Right ventricle myocardium inferior (tissue), 1 donor: ENCODE measurements at places on chromosomes 16 and 17.

DNA sequence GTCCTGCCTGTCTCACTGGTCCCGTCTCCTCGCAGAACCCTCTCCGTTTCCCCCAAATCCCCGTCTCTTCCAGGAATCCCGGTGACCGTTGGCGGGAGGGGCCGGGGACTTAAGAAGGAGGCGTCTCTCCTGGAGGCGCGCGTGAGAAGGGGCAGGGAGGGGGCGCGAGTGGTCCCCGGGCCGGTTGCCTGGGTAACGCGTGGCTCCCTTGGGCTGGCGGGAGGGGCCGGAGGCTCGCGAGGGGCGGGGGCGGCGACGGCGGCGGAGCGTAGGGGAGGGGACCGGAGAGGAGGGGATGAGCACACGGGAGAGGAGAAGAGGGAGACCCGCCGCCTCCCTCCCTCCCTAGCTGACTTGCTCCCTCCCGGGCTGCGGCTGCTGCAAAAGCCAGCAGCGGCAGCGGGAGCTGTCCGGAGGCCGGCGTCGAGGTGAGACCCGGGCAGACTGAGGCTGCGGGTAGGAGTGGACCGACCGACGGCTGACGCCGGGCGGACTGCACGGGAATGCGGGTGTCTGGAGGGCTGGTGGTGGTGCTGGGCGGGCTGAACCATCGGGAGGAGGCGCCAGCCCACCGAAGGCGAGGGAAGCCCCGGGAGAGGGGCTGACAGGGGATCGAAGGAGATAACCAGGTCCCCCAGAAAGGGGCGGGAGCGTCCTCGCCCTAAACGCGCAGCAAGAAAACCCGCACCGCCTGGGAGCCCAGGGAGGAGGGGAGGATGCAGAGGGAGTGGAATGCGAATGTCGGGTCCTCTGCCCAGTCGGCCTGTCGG is at the start of gene PRRT2:
PRRT2 (plus strand) TSS at position 298 of the 770 bp plus-strand sequence. CDS start 862 bp downstream, outside the sequence.
- DNase-seq, result peak; percentile 79

GRCh38 chr16:67441907-67442306 is 11.0 kb downstream of the HSD11B2 start:
- no peak for DNase-seq

DNA sequence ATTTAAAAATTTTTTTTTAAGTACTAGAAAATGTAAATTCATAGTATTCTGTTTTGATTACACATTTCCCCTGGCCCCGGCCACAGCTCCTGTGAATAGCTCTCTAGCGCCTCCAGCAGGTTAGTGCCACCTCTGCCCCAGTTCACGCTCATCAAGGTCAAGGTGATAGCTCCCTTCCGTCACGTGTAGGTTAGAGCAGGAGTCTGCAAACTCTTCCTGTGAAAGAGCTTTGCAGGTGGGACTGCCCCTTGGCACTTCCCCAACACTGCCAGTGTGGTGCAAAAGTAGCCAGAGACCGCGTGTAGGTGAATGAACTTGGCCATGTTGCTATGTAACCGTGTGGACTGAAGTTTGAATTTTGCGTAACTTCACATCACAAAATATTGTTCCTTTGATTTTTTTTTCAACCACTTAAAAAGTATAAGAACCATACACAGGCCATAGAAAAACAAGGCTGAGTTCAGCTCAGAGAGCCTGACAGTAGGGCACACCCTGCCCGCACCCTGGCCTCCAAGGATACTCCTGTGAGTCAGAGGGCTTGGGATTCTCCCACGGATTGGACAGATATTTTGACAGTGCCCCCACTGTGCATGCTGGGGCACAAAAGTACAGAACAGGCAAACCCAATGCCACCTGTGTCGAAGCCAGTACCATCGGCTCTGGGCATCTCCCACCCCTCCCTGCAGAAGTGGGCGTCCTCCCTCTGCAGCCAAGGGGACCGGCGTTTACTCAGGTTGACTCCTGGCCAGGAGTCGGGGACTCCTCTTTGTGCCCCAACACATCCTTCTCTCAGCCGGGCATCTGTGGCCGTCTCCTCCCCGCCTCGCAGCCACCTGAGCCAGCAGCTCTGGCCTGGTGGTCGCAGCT is 92.0 kb upstream of the CHMP6 start:
- DNase-seq, result peak; percentile 20

- no peak for DNase-seq
Observed at GRCh38 chr17:71757156-71757555, 363.7 kb upstream of the SOX9 start.

DNA sequence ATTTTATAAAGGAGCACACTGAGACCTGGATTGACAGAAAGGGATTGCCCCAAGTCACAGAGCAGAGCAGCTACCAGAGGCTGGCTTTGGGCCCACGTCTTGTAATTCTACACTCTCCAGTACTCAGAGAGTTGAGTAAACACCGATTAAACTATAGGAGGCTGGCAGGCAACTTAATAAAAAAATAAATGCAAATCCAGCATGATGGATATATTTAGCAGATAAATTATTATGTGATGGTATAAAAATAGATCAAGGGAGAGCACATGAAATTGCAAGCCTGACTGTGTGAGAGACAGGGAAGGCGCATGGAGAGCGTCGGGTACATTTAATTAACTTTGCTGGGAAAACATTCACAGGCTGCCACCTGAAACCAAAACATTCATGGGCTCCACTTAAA is 87.7 kb upstream of the CCL2 start:
- DNase-seq, result no peak

DNA sequence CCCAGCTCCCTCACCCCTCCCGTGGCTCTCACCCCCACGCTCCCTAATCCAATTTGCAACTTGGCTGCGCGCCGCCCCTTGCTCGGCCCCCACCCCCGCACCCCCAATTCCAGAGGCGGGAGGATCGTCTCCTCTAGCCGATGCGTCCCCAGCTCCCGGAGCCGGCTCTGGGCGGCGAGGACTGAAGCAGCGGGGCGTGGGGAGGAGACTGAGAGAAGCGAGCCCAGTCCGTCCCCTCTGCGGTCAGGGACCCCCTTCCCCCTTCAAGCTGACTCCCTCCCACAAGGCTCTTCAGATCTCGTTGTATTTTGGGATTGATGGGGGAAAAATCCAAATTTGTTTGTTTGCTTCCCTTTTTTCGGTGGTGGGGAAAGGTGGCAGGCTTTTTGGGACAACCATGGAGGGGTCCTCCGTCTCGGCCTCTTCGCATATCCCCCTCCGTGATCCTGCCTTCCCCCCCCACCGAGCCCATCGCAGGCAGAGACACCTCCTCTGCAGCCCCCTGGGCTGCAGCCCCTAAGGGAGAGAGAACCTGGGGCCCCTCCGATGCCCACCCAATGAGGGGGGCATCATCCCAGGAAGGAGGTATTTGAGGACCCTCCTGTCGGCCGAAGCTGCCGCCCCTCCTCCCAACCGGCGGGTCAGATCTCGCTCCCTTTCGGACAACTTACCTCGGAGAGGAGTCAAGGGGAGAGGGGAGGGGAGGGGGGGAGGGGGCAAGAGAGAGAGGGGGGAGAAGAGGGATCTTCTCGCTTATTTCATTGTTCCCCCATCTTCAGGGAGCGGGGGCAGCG is 466 bp downstream of the NEUROD2 start:
- no peak for DNase-seq
